ENCODE measurements at places on chromosomes 5 and 9.

DNA sequence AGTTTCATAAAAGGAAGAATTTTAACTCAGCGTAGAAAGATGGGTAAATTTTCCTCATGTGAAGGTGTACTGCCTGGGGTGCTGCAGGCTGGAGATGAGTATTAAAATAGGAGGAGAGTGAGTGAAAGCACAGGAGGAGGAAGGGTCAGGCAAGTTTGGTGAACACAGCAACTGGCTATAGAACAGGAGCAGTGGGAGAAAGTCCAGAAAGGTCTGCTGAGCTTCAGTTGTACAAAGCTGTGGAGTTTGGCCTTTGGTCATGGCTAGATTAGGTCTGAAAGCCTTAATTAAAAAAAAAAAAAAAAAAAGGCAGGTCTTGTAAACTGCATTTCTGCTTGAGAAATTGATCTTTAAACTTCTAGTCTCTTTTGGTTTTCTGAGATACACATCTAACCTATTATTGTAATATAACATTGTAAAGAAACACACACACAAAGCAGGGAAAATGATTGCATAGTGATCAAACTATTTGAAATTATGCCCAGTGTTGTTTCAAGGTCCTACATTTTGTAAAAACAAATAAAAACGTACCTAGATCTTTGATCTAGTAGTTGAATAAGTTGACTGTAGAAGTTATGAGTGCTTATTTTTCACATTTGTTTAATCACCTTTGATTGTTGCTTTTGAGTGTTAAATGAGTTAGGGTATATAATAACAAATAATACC lies 43.6 kb downstream of the MAP3K1 start:
- DNase-seq, result no peak

GRCh38 chr5:144194144-144194543 lies 23.5 kb downstream of the KCTD16 start:
- no peak for DNase-seq

DNA sequence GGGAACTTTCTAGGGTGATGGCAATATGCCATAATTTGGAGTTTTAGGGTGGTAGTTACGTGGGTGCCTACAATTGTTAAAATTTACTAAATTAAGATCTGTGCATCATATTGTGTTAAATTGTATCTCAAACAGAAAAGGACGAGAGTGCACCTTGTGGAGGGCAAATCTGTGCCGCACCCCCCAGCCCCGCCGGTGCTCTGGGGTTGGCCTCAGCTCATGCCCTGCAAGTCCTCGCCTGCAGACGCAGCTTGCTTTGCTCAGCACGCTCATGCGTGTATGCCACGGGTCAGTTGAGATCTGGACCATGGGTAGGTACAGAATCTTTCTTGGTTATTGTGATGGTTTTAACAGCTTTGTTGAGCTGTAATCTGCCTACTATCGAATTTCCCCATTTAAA lies 33.7 kb upstream of the FCN1 start:
- DNase-seq, result no peak

GRCh38 chr5:147327421-147327820 lies 92.6 kb downstream of the STK32A start:
- DNase-seq, result no peak

DNA sequence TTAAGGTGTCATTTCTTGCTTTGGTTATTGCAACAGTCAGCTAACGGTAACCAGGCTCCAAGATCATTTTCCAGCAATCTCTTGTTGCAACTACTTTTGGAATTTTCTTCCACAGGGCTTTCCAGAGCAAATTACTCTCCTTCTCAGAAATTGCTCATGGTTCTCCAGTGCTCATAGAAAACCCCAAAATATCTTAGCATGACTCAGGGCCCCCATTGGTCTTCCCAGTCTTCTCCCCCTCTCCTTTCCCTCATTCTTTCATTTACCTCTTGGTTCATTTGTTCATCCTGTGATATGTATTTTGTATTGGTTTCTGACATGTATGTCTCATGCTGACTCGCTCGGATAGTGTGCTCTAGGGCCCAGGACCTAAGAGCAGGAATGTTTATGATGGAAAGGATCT lies 35.6 kb downstream of the WWC1 start:
- DNase-seq, result peak; percentile 62

DNA sequence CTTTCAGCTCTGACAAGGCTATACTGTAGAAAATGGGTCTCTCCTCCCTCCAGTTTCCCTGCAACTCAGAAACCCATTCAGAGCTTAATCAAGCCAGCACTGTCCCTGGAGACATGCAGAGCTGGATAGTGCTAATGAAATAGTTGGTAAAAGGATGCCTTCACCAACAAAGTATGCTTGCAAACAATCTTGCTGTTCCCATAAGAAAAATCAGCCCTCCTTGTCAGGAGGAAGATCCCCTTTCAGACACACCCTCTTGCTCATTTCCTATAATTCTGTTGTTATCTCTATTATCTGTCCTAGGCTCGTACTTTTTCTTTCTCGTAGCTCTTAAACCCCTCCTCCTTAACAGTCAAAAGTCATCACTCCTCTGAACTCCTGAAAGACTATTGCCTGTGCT lies 9.9 kb upstream of the OSMR start:
- DNase-seq, result no peak

- no peak for DNase-seq
Measured at GRCh38 chr5:76732405-76733048, 16.6 kb downstream of the F2R start.

DNA sequence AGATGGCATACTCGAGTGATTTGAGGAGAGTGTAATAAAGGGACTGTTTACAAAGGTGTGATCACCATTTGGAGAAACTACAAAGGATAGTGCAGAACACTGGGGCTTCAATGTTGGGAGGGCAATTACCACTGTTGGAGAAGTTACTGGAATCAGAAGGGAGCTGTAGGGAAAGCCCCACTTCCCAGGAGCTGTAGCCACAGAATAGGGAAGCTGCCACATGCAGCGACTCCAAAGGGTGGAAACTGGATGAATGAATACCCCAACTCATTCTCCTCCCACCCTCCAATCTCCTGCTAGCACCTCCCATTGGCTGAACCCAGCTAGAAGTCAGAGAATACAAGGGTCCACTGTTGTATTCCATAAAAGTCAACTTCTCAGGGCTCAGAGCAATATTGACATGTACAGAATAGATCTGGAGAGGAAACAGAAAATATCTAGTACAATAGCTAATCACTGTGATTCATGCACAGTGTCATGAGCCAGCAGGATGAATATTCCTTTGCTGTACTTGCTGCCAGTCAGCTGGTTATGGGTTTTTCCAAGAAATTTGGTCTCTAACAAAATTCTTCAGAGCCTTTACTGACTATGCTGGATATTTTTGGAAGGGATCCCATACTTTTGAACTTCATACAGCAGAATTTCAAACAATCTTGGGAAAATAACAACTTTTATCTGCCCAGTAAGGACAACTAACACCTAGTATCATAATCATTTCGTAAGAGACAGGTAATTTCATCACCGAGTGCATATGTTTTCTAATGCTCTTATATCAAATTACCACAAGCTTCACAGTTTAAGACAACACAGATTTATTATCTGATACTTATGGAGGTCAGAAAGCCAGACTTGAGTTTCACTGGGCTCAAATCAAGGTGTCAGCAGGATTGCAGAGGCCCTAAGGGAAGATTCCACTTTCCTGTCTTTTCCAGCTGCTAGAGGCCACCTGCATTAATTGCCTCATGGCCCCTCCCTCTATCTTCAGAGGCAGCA lies 39.6 kb downstream of the PDCD1LG2 start:
- peak; percentile 43 for DNase-seq

DNA sequence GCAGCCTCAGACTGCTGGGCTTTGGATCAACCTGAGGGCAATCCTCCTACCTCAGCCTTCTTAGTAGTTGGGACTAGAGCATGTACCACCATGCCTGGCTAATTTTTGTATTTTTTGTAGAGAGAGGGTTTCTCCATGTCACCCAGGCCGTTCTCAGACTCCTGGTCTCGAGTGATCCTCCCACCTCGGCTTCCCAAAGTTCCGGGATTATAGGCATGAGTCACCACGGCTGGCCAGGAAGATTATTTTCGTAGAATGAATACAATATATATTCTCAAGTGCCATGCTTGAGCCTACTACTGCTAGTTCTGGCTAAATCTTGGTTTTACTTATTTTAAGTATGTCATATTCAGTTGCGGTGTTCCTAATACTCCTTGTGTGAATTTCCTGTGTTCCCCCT lies 88.2 kb upstream of the CLINT1 start:
- DNase-seq, result no peak

DNA sequence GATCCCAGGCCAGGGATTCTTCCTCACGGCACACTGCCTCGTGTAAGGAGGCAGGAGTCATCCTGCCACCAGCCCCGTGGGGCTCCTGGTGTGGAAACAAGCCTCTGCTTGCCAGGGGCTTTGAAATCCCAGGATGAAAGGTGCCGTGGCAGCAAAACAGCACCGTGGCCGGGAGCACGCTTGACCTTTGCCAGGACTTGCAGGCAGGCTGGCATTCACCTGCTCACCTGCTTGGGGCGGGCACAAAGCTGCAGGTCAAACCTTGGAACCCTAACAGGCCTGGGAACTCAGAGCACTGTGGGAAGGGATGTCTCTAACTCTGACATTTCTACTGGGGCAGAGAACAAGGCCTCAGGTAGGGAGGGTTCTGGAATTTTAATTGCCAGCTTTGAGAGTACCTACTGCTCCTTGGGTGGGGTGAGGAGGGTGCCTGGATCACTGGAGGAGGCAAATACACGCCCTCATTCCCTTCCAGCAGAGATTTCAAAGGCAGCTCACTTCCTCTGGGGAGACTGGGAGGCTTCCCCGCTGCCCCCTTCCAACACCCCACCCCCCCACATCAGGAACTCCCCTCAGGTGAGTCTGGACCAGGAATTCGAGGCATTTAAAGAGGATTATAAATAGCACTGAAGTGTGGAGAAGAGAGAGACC lies 45.6 kb upstream of the STXBP1 start:
- no peak for DNase-seq

DNA sequence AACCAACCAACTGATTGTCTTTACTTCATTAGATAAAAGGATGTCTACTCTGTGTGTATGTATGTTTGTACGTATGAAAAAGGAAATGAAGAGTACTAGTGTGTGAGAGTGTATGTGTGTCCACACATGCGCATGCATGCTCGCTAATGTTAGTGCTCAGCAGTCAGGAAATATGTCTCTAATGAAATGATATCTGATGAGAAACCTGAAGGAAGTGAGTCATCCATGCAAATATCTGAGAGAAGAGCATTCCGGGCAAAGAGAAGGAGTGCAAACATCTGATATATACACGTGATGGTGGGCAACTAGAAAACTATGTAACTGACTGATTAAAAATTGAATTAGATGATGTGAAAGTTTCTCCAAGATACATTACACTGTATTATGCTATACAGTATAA lies 29.6 kb upstream of the UGCG start:
- no peak for DNase-seq

DNA sequence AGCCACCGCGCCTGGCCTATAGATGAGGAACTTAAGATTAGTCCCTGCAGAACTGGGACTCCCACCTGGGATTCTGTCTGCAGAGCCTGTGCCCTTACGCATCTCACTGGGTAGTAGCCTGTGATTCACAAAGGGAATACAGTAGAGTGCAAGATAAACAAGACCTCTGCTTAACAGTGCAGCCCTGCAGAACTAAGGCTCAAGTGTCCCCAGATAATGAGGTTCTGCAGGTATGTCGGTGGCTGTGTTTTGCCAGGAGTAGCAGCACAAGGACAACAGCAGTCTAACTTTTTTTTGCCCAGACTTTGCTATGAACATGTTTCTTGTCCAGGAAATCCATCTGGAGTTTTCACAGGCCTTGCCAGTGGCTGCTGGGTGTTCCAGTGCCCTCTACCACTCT lies 59.7 kb downstream of the DCP2 start:
- DNase-seq, result no peak

DNA sequence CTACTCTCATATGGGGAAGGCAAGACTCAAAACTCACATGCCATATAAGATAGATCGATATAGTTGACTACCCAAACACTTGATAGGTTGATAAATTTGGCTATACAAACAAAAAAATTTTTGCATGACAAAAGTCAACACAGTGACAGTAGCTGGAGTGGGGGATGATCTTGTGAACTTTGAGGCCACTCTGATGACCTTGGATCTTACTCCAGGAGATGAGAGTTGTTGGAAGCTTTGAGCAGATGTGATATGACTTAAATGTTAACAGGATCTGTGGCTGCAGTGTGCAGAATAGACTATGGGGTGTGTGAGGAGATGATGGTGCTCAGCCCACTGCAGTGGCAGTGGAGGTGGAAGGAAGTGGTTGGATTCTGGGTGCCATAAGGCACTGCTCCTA lies 101.4 kb downstream of the ZFAND5 start:
- DNase-seq, result no peak

DNA sequence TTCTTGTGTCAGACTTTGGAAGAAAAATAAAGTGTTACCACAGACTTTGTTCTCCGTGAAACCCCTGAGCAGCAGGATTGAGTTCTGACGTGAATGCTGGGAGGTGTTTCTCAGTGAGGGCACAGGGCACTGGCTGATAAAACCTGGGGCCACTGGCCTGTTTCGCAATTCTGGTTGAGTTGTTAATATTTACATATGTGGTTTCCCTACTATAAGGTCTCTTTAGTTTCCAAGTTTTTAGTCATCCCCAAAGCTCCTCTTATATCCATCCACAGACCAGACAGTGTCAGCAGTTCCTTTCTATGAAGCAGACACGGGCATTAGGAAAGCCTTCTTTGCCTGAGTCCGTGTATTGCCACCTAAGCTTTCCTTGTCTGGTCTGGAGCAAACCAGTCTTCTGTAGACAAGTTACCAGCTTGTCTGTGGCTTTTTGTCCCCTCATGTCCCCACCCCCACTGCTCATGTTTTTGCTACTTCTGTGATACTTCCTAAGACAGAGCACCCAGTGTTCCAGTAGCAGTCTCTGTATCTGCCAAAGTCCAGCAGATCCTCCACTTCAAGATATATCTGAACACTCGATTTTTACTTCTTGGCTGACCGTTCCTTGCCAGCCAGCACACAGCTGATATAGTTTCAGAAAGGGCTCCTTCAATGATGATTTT lies 42.0 kb downstream of the ACO1 start:
- no peak for DNase-seq

GRCh38 chr9:125540497-125540896 lies 166.5 kb downstream of the MAPKAP1 start:
- no peak for DNase-seq

- no peak for DNase-seq
Measured at GRCh38 chr9:127142931-127143464, 20.6 kb upstream of the ANGPTL2 start.

GRCh38 chr5:140109018-140109758 lies 4.7 kb upstream of the PURA start:
- no peak for DNase-seq

DNA sequence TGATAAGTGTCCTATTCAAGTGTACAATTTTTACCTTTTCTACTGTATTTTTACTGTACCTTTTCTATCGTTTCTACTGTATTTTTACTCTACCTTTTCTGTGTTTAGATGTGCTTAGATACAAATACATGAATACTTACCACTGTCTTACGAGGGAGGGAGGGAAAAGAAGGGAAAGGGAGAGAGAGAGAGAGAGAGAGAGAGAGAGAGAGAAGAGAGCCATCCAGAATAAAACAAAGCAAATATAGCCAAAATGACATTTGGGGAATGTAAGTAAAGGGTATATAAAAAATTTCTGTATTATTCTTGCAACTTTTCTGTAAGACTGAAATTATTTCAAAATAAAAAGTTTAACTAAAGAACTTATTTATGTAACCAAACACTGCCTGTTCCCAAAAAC lies 121.2 kb downstream of the HOMER1 start:
- no peak for DNase-seq

All from muscle of back (tissue), 13 donors.